H1 (cell line): ENCODE measurements at places on chromosomes 4 and X.

DNA sequence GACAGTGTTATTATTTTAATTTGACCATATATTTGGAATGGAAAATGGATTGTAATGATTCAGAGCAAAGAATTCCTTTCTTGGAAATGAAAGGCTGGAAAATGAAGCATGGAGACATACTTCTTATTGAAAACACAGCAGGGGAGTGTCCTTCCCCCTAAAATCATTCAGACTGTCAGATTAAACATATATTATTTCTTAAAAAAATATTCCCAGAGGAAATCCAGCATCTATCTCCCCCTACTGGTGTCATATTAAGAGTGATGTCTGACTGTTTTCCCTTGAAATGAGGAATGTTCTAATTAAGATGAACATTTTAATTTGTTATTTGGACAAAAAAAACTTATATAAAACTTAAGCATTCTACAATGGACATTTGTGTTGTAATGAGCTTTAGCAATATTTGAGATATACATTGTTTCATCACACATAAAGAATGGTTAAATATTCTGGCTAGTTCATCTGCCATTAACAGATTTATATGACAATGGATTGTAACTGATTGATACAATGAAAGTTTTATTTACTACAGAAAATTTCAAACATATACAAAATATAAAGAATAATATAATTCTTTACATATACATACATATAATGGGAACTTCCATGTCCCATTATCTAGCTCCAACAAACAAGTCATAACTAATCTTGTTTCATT is 264.6 kb downstream of the SPRY1 start:
- no peak for DNase-seq

- no peak for DNase-seq
Observed at GRCh38 chrX:44891642-44892041, 18.7 kb downstream of the KDM6A start.

DNA sequence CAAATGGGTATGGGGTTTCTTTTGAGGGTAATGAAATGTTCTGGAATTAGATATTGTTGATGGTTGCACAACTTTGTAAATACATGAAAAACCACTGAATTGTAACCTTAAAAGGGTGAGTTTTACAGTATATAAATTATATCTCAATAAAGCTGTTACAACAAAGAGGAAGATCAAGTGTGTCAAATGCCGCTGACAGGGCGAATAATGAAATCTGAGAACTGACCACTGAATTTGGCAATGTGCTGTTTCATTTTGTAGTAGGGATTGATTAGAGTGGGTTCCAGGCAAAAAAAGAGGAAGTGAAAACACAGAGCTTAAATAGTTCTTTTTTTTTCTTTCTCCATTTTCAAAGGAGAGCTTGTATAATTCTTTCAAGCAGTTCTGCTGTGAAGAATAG is 161.1 kb upstream of the NAP1L5 start:
- no peak for DNase-seq

GRCh38 chr4:17760626-17761025 is 20.8 kb downstream of the FAM184B start:
- no peak for DNase-seq

DNA sequence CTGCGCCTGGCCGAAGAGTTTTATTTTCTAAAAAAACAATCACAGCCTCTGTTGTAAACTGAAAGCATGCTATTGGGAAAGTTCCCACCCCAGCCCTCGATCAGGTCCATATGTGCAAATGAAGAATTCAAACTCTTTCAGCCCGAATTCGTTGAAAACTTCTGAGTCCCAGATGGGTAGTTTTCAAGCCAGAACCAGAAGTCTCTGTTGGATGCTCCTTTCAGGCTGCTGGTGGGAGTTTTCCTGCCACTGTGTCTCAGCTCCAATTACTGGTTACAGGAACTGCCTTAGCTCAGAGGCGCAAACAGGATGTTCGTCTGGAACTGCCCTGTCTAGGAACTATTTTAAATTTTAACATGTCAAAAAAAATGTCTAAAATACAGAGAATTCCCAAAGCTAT is 9.3 kb upstream of the ALG13 start:
- no peak for DNase-seq

DNA sequence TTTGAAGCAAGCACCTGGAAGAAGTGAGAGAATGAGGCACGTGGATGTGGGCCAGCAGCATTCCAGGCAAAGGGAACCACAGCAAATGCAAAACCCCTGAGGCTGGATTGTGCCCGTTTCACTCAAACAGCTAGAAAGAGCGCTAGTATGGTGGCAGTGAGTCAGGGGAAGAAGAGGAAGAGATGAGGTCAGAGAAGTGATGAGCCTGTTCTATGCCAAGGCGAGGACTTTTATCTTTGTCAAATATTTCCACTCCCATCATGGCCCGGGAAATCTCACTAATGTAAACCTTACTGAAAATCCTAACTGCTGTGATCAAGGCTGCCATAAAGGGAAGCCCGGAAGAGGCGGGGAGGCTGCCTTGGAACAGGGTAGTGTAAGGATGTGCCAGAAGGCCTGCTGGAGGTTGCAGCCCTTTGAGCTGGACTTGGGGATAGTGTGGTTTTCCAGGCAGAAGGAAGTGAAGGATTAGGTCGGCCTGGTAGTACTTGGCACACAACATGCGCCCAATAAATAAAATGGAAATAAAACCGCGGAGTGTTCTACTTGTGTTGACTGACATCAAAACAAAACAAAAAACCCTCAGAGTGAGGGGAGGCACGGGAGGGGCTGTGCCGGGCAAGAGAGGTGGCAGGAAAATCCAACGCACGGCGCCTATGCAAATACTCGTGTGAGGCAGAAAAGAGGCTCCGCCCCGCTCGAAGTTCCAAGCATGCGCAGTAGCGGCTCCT is 1.2 kb upstream of the CDK16 start:
- no peak for DNase-seq

GRCh38 chr4:1382776-1383727 is 23.2 kb downstream of the NKX1-1 start:
- DNase-seq: no peak

DNA sequence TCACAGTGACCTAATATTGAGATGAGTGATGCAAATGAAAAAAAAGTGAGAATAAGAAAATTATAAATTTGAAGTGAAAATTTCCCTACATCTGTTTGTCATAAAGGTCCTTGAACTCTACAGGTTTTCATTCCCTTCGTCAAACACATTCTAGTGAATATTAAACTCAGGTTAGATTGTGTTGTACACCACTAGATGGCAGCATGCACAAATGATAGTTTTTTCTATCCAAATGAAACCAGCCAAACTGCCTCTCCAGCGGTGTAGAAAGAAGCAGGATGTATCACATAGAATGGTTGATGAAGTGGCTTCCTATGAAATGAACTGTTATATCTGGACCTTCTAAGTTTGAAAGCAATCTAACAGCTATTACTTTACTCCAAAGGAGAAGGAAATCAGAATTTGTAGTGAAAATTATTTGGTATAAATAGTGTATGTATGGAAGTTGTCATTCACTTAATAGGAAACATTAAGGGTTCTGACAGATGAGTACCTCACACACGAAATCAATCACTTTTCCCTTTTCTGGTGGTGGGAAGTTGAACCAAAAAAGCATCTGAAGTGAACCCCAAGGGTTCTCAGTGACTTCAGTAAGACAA is 382.7 kb downstream of the UNC5C start:
- no peak for DNase-seq

GRCh38 chr4:154124539-154125255 is 335.8 kb upstream of the SFRP2 start:
- DNase-seq: no peak

DNA sequence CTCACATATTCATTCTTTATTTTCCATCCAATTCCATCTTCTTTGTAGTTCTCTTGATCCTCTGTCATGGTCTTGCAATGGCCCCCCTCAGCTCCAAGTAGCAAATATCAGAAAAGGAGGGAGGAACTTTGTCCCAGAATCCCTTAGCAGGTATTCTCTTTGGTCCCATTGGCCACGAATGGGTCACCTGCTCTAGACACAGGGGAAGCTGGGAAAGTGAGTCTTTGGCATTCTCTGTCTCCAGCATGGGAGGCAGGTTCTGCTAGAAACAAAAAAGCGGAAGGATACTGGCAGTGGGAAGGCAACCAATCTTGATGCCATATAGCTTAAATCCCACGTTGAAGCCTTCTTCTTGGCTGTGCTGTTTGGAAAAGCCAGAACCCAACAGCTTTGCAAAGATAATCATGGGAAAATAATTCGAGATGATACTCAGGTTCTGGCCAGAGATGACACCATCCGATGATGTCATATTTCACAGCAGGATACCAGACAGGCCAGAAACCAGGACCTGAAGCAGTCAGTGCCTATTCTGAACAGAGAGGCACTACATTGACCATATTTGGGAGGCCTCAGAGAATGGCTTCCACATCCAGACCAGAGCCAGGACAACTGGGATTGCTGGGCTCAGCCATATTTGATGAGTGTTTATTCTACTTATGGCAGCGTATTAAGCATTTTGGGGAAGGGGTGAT is 110.4 kb upstream of the ATXN3L start:
- DNase-seq: no peak

DNA sequence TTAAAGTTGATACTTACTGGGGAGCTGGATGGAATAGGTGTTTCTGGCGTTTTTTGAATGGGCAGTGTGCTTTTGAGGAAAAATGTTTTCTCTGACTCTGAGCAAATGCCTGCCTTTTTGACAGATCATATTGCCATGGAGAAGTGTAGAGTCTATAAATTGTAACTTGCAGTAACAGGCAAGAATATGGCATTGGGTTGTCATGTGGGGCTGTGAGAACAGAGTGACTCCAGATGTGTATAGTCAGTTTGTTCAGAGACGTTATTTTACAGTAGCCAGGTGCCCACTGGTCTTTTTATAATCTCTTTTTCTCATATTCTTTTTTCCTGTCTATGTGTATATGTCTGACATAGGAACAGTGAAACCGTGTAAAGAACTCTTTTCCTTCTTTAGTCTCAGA is 40.8 kb downstream of the RAPGEF2 start:
- DNase-seq: no peak

- no peak for DNase-seq
Observed at GRCh38 chr4:144575181-144575580, 70.8 kb upstream of the HHIP start.

- DNase-seq: no peak
Observed at GRCh38 chrX:132481449-132481848, 7.4 kb downstream of the MBNL3 start.
